ENCODE measurements at places on chromosomes 4 and X.

DNA sequence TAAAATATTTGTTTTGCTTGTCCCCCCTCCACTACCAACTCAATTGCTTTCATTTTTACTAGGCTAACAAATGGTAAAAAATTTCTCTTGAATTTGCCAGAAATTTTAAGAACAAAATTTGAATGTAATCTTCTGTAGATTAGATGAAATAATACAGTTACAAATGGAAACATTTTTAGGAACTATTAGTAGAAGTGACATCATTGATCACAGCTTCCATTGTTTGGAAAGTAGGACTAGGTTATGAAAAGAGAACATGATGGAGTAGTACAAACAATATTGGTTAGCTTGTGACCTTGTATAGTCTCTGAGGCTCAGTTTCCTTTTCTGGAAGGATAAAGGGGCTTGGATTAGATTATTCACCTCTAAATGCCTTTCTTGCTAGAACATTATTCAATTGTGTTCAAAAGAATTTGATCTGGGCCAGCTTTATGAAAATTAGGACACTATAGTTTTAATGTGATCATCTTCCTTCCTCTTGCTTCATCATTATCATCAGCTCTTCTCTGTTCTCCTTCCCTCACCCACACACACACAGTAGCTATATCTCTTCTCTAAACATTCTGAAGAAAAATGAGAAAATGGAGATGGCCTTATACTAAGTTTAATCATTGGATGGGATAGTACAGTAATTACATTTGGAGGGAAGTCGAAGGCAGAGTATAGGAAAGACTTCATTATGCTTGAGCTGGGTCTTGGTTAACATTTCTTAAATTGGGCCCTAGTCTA, 9.9 kb downstream of the MTMR1 start:
- DNase-seq = no peak

DNA sequence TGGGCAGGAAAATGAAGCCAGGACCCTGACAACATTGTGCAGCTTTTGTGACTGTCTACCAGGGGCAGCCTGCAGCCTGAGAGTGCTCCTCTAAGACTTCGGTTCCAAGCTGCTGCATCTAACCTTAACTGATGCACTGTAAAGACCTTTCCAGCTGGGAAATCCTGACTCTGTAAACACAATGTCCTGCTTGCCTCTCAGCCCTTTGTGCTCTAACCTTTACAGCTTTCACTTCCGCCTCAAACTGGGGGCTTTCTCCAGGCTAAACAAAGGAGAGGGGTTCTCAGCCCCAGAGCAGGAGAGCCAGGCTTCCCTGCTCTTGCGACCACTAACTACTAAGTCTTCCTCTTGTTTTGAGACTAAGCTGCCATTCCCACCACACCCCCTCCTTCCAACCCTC, 19.3 kb upstream of the RASL11B start:
- no peak for DNase-seq

- DNase-seq = no peak
These were observed 325.7 kb downstream of the TLL1 start for GRCh38 chr4:166198516-166199310.

GRCh38 chr4:167550021-167550420, 315.7 kb upstream of the SPOCK3 start:
- no peak for DNase-seq

DNA sequence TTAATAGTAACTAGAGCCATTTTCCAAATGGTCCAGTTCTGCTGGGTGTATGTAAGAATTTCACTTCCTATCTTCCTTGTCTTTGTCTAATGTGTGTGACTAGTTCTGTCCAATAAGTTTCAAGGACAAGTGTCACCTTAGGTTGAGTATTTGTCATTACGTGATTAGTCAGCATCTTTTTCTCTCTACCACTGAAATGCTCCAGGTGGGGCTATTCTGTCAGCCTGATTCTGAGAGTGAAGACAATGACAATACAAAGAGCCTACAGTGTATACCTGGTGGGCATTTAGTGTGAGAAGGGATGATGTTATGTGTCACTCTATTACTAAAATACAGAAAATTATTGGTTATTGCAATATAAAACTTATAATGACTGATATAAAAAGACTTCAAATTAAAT, 876.3 kb downstream of the C4orf33 start:
- DNase-seq = no peak

DNA sequence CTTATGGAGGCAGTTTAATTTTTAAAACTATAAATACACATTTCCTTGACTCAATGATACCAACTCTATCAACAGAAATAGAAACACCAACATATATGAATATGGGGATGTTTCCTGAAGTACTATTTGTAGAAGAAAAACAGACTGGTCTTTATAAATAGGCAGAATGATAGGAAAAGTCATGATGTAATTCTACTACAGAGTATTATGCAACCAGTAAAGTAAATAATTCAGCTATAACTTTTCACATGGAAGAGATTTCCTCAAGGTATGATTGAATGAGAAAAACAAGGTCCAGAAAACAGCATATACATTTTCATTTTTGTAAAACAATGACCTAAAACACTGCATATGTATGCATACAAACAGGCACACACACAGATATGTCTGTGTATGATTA, 56.2 kb downstream of the GPRIN3 start:
- DNase-seq = no peak

DNA sequence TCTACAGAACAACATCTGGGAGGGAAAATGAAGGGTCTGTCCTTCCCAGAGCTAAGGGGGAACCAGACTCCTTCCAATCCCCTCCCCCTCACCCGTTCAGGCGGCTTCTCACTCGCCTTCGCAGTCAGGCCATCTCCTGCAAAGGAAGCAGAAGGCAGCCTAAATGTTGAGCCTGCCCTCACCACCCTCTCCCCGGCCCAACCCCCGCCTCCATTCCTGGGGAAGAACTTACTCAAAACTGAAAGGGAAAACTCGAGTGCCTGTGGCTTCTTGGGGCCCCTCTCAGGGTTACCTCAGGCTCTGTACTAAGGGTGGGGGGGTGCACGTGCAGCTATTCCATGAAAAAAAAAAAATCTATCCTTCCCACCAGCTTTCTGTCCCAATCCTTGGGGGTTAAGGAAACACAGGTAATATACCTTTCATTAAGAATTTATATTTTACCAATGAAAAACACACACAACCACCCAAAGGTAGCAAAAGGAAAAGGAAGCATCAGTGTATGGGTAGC, 2.4 kb downstream of the ZMYM3 start:
- no peak for DNase-seq

- no peak for DNase-seq
These were observed 236.1 kb downstream of the FBXO8 start for GRCh38 chr4:174047363-174047762.

DNA sequence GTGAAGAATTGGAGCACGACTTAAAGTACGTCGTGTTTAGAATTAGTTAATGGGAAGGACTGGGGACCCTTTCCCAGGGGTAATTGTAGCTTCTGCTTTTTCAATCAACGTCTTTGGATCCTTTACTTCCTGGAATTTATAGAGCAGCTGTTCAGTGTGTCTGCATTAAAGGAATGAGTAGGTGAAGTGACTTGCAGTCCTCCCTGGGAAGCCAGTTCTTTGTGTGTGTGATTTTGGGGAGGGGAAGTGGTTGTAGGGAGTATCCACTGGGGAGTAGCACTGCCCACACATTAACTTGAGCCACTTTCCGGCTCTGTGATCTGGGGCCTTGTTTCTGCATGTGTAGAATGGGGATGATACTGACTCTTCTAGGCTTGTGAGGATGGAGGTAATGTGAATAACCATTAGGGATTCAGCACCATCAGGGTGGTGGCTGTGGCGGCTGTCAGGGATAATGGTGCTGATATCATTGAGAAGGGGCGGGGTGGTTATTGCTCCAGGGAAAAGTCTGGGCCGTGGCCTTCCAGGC, 54.7 kb downstream of the TMEM131L start:
- no peak for DNase-seq

- DNase-seq = no peak
These were observed 32.4 kb upstream of the TMEM131L start for GRCh38 chr4:153433754-153434105.

DNA sequence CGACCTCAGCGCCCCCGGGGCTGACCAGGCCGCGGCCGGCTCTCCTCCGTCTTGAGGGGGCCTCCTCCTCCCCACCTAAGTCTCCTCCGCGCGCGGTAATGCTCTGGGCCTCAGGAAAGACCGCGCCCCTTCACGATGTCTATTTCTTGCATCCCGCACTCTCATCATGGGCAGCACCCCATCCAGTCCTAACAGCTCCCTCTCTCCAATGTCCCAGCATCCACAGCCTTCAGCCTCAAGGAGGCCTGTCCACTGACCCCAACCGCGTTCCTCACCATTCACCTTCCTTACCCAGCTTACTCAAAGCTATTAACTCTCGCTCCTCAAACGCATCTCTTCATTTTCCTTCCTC, 77.5 kb downstream of the MAGED4 start:
- no peak for DNase-seq

DNA sequence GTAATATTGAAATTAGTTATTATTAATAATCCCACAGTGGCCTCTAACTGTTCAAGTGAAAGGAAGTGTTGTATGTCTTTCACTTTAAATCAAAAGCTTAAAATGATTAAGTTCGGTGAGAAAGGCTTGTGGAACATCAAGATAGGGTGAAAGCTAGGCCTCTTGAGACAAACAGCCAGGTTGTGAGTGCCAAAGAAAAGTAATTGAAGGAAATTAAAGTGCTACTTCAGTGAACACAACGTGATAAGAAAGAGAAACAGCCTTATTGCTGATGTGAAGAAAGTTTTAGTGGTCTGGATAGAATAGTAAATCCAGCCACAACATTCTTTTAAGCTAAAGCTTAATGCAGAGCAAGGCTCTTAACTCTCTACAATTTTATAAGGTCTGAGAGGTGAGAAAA, 42.6 kb upstream of the IL13RA2 start:
- no peak for DNase-seq

- no peak for DNase-seq
These were observed 73.2 kb downstream of the HTRA3 start for GRCh38 chr4:8342651-8343261.

DNA sequence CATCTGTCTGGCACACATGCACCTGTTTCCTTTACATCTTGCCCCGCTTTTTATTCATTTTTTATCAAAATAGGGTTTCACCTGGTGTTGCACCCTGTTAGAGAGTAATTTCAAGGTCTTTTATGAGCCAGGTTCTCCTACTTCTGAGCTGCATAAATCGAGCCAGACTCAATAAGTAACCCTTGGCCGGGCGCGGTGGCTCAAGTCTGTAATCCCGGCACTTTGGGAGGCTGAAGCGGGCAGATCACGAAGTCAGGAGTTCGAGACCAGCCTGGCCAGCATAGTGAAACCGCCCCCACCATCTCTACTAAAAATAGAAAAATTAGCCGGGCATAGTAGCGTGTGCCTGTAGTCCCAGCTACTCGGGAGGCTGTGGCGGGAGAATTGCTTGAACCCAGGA, 1.0 kb upstream of the PPP2R3B start:
- DNase-seq = no peak

DNA sequence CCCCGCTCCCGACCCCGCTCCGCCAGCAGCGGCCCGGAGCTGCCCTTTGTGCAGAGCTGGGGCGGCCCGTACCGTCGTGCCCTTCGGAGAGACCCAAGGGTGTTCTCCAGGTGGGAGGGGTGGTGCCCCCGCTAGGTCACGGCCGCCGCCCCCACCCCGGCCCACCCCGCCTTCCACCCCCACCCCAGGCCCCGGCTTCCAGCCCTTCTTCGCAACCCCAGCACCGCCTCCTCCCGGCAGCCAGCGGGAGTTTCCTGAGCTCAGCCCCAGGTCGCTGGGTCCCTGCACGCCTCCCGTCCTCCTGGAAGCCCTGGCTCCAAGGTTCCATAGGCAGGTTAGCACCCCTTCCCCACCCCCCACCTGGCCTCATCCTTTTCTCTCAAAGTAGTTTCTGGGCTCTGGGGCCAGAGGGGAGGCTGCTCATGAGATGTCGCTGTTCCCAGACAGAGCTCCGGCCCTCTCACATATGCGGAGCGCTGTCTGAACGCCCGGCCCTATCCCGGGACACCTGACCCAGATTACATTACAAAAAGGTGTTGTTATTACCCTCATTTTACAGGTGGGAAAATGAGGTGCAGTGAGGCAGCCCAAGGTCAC, 25.2 kb upstream of the FGFR3 start:
- no peak for DNase-seq

DNA sequence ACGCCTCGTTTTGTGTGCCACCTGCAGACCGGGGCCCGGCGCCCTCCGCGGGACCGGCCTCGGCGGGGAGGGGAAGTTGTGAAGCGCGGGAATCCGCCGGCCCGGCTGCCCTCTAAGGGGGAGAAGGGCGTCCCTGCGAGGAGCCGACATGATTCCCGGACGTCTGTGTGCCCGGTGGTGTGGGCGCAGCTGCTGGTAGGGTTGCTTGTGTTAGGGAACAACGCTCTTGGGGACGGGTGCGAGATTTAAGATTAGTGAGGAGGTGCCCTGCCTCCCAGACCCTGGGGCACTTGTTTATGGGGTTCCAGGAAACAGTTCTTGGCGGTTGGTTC, 627 bp downstream of the CDKN2AIP start:
- DNase-seq = no peak

DNA sequence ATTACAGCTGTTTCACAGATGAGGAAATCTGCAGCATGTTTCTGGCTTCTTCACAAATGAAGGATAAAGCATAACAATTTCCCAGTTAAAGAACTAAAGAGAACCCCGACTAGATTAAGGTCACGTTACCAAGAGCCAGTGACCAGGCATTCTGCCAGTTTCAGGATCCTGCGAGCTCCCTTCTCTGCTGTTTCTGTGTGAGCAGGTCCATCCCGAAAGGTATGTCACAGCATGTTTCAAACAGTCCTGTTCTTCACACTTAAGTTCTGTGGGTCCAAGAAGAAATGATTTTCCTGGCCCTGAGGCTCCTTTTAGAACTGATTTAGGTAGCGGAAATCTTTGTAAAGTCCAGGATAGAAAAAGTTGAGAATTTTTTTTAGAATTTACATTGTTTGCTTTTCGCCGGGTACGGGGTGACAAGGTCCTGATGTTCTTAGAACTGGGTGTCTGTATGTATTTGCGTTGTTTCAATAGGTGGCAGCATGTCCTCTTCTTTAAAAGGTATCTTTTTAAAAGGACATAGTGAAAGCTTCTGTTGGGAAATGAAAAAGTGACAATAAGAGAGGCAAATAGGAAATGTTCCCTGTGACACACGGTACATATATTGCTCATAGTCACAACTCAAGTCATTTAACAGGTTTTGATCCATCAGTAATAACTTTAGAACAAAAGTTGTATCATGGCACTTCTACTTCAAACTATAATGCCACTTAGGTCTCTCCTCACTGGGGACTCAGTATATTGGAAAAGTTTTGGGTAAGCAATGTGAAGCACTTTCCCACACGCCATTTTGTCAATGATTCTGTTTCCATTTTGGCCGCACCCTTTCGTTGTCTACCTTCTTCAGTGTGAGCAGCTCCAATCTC, 18.4 kb downstream of the IL21 start:
- DNase-seq = peak; percentile 32

DNA sequence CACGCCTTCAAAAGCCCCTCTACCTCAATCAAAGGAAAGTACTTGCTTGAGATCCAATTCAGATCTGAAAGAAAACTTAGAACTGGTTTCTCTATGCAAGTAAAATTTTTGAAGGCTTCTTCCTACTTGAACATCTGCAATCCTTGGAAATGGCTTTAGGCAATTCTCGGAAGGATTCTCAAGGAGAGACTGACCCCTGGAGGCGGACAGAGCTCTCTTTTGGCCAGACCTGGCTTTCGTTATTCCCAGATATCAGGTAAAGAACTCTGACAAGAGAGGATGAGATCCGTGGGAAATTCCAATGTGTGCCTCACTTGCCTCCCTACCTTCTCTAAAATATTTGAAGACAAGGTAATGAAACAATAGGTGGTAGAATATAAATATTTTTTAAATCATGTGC, 670.3 kb upstream of the FAM241A start:
- DNase-seq = peak; percentile 13

GRCh38 chr4:172390331-172390730, 577.1 kb downstream of the GALNTL6 start:
- DNase-seq = no peak

- DNase-seq = no peak
These were observed 103.3 kb upstream of the TLR3 start for GRCh38 chr4:185965426-185966384.
